Esophagus squamous epithelium (tissue), 5 donors: ENCODE measurements at places on chromosomes 3 and 15.

DNA sequence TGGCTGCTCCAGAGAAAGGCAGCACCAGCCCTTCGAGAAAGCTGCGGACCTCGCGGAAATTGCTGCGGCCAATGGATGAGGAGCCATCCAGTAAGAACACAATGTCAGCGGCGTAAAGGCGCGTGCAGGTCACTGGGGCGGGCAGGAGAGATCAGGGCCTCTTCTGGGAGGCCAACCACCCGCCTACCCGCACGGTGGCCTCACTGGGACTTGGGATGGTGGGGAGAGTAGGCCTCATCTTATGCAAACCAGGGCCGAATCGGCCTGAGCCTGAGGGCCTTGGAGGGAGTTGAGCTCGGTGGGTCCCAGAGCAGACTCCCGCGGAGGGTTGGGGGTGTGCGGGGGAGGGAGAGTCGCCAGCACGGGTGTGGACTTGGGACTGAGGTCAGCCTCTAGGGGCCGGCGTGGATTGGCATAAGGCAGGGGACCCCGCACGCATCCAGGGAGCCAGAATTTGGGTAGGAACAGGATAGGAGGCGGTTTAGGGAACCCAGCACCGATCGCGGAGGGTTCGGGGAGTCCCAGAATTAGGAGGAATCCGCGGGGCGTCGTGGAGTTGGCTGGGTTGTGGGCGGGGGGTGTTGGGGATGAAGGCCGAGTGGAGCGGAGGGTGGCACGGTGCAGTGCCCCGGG is 596 bp downstream of the COL7A1 start:
- no peak for DNase-seq

GRCh38 chr3:193803288-193803687 is 210.3 kb downstream of the OPA1 start:
- DNase-seq, result no peak

DNA sequence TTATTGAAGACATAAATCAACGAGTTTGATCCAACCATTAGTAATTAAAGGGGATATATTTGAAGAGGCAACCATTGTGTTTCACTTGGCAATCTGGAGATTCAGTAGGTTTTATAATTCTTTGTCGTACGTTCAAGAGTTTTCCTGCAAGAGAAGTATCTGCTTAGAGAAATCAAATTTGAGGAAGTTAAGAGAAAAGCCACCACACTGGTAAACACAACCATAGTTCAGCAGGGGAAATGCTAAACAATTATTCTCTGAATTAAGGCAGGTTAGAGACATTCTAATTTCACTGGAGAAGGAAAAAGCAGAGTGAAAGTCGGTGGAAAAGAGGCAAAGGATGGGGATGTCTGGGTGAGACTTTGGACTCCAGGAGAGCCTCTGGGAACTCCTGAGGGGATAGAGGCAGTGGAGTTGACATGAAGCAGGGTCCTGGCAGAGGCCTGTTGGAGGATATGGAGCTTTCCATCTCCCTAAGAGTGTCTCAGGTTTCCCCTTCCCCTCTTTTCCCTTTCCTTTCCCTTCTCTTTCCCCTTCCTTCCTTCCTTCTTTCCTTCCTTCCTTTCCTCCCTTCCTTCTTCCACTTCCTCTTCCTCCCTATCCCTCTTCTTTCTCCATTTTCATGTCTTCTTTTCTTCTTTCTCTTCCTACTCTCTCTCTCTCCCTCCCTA is 26.5 kb downstream of the SPINK8 start:
- DNase-seq, result no peak

DNA sequence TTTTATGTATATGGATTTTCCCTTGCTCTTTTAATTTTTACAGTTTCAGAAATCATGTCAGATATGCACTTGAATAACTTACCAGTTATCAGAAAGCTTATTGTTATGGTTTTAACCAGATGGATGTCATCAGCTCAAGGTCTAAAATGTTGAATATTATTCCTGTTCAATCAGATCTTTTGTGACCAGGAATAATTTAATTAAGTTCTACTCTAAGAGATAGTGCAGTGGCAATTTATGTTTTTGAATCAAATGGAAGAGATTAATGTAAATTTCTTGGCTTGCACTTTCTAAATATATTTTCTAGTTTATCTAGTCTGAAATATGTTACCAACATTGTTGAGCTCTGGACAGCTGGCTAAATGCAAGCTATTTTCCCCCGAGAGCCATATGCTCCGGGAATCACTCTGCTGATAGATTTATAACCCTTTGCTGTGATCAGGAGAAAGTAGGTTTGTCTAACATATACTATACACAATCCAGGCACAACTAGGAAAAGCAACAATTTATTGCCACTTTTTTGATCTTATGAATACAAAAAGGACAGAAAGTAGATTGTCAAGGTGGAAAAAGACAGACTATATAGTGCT is 76.8 kb upstream of the CD96 start:
- no peak for DNase-seq

DNA sequence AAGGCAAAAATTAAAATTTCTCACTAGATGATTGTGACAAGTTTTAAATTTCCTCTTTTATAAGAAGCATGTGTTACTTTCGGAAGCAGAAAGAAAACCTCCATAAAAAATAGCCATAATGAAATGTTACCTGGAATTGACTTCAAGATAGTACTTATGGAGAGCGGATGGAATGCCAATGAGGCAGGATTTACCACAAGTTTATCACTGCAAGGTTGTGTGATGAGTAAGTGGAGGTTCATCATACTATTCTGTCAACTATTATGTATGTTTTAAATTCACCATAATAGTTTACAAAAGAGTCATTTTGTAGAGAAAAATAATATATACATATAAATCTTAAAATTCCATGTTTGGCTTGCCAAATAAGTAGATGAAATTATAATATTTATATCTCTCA is 230.3 kb downstream of the SCAPER start:
- DNase-seq, result no peak

GRCh38 chr3:19931180-19931692 is 2.8 kb downstream of the EFHB start:
- no peak for DNase-seq

GRCh38 chr3:197468167-197468566 is 87.6 kb downstream of the BDH1 start:
- DNase-seq, result no peak

- DNase-seq, result no peak
These were observed 117.7 kb upstream of the GRM7 start for GRCh38 chr3:6743067-6743720.

DNA sequence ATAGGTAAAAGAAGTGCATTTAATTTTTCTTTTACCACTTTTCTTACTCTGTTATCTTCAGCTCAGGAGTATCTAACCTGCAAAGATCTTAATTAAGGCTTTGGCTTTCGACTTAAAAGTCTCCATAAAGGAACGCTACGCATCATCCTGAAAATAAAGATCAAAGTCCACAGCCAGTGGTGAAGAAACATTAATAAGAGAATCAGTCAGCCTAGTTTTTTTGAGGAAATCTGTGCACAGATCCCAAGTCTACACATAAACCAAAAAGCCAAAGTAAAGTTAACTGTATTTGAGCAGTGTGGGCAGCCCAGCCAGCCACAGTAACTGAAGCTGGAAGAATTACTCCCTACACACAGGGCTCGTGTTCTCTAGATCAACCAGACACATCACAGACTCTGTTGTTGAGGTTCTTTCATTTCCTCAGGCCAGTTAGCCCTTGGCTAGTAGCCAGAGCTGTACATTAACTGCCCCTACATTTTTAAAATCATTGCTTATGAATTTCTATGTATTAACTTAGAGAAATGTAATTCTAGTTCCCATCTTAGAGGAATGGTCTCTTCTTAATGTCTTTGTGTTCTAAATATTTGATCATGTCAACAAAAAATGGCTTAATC is 6.9 kb downstream of the LRRC2 start:
- DNase-seq, result no peak

- no peak for DNase-seq
These were observed 17.0 kb downstream of the EOGT start for GRCh38 chr3:68996356-68996995.

DNA sequence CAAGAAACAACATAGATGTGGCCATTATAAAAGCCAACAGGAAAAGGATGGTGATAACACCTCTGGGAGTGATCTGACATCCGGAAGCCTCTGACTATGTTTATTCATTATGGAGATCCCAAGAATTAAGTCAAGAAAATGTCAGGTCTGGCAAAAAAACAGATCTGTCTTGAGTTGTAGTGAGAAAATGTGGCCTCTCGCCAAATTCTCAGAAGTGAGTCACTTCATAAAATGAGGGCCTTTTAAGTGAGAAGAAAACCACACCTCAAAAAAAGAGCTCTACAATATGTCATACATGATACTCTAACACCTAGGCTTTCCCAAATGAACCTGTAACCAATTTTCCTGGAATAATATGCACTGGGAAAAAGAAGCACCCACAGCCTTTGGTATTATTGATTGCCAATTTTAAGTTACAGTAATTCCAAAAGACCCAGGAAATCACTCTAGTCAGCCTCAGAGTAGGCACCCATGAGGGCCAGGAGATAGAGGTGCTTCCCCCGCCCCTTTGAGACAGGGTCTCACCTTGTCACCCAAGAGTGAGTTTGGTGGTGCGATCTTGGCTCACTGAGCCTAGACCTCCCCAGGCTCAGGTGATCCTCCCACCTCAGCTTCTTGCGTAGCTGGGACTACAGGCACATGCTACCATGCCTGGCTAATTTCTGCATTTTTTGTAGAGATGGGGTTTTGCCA is 38.0 kb downstream of the CCR3 start:
- DNase-seq, result no peak
